Activated T-helper 1 cell treated with anti-CD3 and anti-CD28 coated beads, Interleukin-12 subunit alpha, Interleukin-12 subunit beta, Interleukin-2, Interleukin-4 antibody, amounts not matched to agents 30 ng/mL and 10 ng/mL and 1 ng/mL, durations not matched to agents 14 hours and 24 hours and 36 hours (primary cell): ENCODE measurements at places on chromosomes 7 and 10.

GRCh38 chr7:102064361-102065025, 222.2 kb upstream of the SH2B2 start:
- H3K4me3 ChIP-seq, result no peak overlapping the region
- DNase-seq, result no peak
- no peak overlapping the region for H3K27ac ChIP-seq
- H3K4me1 ChIP-seq, result no peaks in the 10 kb centered on the region
- no peaks in the 10 kb centered on the region for H3K27me3 ChIP-seq

GRCh38 chr7:104096683-104097082, 107.2 kb upstream of the RELN start:
- H3K36me3 ChIP-seq, result no peaks in the 10 kb centered on the region
- H3K27me3 ChIP-seq, result no peaks in the 10 kb centered on the region
- no peak overlapping the region for H3K4me3 ChIP-seq
- DNase-seq, result no peak
- no peak overlapping the region for H3K27ac ChIP-seq
- H3K4me1 ChIP-seq, result no peaks in the 10 kb centered on the region

DNA sequence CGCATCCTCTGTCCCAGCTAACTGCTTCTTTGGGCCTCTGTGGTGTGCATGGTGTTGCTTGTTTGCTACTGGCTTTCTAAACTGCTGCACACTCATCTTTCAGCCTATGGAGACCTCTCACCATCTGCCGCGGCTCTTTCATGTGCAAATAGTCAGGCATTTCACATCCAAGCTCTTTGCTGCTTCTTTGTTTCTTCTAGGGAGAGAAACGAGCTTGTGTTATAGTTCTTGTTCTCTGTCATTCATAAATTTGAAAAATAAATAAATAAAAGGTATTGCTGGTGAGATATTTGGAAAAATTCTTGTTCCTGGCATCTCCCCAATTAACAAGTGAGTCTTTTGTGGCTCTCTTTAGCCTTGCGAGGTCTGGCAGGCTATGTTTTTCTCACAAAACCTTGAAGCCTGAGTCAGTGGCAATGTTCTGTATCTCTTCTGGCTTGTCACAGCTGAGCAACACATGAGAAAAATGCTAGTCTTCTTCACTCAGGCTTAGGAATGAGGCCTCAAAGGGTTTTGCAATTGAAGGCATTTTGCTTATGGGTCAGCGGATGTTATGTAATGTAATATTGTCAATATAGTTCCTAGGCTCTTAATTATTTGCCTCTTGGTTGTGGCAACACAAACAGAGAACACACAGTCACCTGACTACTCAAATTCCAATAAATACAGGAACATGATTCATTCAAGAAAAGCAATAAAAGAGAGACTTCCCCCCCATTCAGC, 274.0 kb downstream of the FRMD4A start:
- H3K4me1 ChIP-seq, result no peaks in the 10 kb centered on the region
- DNase-seq, result no peak
- no peak overlapping the region for H3K4me3 ChIP-seq
- no peaks in the 10 kb centered on the region for H3K27me3 ChIP-seq
- H3K36me3 ChIP-seq, result no peaks in the 10 kb centered on the region
- H3K27ac ChIP-seq, result no peak overlapping the region

DNA sequence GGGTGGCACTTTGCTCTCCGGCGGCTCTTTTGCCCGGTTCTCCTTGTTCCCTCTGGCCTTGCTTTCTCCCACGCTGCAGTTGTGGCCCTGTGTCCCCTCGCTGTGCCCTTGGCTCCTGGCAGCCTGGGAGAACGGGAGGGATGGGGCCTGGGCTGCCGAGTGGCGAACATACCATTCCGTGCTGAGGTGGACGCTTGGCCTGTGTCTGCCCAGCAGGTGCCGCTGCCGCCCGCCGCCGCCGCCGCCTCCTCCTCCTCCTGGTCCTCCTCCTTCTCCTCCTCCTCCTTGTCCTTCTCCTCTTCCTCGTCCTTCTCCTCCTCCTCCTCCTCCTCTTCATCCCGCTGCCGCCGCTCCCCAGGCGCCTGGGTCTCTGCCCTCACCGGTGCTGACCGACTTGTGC, 36.0 kb downstream of the AGAP3 start:
- no peaks in the 10 kb centered on the region for H3K27me3 ChIP-seq
- H3K27ac ChIP-seq, result no peak overlapping the region
- H3K36me3 ChIP-seq, result peaks cover 7% of the 10 kb centered on the region
- H3K4me1 ChIP-seq, result no peaks in the 10 kb centered on the region
- H3K4me3 ChIP-seq, result no peak overlapping the region

- peaks cover 6% of the 10 kb centered on the region for H3K4me1 ChIP-seq
- H3K27me3 ChIP-seq, result peaks cover 46% of the 10 kb centered on the region
- DNase-seq, result no peak
- H3K27ac ChIP-seq, result no peak overlapping the region
- H3K36me3 ChIP-seq, result no peaks in the 10 kb centered on the region
These were observed 39.9 kb downstream of the CYTH3 start for GRCh38 chr7:6232534-6232933.

DNA sequence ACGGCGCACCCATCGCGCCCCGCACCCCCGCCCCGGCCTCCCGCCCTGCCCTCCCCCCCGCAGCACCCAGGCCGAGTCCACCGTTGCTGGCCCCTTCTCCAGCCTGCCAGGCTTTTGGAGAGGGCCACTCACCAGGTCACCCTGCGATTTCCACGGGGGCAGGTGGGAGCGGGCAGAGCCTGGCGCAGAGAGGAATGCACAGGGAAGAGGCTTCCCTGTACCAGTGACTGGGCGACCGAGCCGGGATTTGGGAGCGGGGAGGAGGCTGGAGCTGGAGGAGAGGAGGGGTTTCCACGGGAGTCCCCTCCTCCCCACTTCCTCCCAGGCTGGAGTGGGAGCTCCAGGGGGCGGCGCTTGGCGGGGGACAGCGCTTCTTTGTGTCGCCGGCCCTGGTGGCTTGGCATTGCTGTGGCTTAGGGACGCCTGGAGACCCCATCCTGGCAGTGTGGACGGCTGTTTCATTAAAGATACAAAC, 19.3 kb downstream of the TCAF1 start:
- DNase-seq, result no peak
- no peak overlapping the region for H3K4me3 ChIP-seq
- H3K36me3 ChIP-seq, result peaks cover 6% of the 10 kb centered on the region
- H3K27me3 ChIP-seq, result peaks cover 39% of the 10 kb centered on the region

GRCh38 chr7:55624813-55625212, 52.5 kb upstream of the VOPP1 start:
- no peak for DNase-seq
- no peak overlapping the region for H3K27ac ChIP-seq
- peaks cover 3% of the 10 kb centered on the region for H3K27me3 ChIP-seq
- no peaks in the 10 kb centered on the region for H3K4me1 ChIP-seq
- H3K36me3 ChIP-seq, result no peaks in the 10 kb centered on the region
- H3K4me3 ChIP-seq, result no peak overlapping the region

- no peaks in the 10 kb centered on the region for H3K36me3 ChIP-seq
- H3K27me3 ChIP-seq, result no peaks in the 10 kb centered on the region
- no peaks in the 10 kb centered on the region for H3K4me1 ChIP-seq
- no peak overlapping the region for H3K4me3 ChIP-seq
These were observed 54.5 kb downstream of the MACC1 start for GRCh38 chr7:20162665-20163064.

- no peak for DNase-seq
- H3K27ac ChIP-seq, result peak overlapping the region; percentile 78
- H3K4me3 ChIP-seq, result peak overlapping the region; percentile 61
- peaks cover 84% of the 10 kb centered on the region for H3K27me3 ChIP-seq
- peaks cover 74% of the 10 kb centered on the region for H3K4me1 ChIP-seq
These were observed 9.4 kb upstream of the GATA3 start for GRCh38 chr10:8044908-8045725.

- no peaks in the 10 kb centered on the region for H3K4me1 ChIP-seq
- H3K27ac ChIP-seq, result no peak overlapping the region
- H3K4me3 ChIP-seq, result no peak overlapping the region
- H3K27me3 ChIP-seq, result no peaks in the 10 kb centered on the region
- peaks cover 33% of the 10 kb centered on the region for H3K36me3 ChIP-seq
These were observed 146.0 kb downstream of the CCDC201 start for GRCh38 chr7:45726883-45727282.

DNA sequence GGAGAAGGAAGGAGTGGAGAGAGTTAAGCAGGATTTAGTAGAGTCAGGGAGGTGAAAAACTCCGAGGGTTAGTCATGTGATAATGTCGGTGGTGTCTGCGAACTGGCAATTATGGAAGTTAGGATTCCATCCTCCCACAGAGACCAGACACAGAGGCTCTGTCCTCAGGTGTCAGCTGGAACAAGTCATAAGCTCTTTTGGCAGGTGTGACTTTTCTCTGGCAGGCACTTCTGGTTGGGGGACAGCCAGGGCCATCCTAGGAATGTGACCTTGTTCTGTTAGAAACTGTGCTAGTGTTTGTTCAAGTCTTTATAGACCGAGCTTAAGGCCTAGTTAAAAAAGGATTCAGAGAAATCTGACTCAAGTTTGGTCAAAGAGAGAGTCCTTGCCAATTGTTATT, 371.0 kb downstream of the DPP6 start:
- no peaks in the 10 kb centered on the region for H3K27me3 ChIP-seq
- no peak overlapping the region for H3K27ac ChIP-seq
- H3K4me1 ChIP-seq, result no peaks in the 10 kb centered on the region
- no peaks in the 10 kb centered on the region for H3K36me3 ChIP-seq
- no peak for DNase-seq
- H3K4me3 ChIP-seq, result no peak overlapping the region

- no peak for DNase-seq
These were observed 64.1 kb downstream of the CFAP58 start for GRCh38 chr10:104417637-104418292.

GRCh38 chr7:143363016-143363937, 764 bp upstream of the FAM131B start:
- H3K36me3 ChIP-seq, result no peaks in the 10 kb centered on the region
- no peak overlapping the region for H3K27ac ChIP-seq
- peaks cover 71% of the 10 kb centered on the region for H3K27me3 ChIP-seq

- no peaks in the 10 kb centered on the region for H3K4me1 ChIP-seq
- no peak for DNase-seq
- no peak overlapping the region for H3K27ac ChIP-seq
These were observed 11.7 kb downstream of the PRKAG2 start for GRCh38 chr7:151865070-151865670.

DNA sequence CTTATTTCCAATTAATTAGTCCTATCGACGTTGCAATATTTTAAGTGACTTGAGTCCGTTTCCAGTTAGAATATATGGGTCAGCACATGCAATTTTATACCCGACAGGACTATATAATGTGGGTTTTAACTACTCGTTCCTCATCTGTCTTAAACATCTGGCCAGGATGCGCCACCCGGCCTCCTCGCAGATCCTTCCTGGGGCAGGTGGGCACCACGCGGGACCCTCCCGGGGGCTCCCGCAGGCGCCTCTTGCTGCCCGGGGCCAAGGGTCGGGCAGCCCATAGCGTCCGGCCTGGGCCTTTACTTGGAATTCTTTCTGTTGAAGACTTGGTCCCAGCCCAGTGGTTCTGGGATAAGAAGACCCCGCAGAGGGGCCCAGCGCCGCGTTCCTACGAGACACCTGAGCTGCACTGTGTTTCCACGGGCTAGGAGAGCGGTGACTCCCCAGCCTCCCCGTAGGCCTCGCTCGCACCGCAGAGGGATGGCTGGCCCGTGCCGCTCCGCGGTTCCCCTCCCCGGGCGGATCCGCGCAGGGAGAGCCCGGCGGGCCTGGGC, 10.1 kb upstream of the MNX1 start:
- H3K4me1 ChIP-seq, result peaks cover 14% of the 10 kb centered on the region
- no peak overlapping the region for H3K27ac ChIP-seq
- DNase-seq, result no peak

DNA sequence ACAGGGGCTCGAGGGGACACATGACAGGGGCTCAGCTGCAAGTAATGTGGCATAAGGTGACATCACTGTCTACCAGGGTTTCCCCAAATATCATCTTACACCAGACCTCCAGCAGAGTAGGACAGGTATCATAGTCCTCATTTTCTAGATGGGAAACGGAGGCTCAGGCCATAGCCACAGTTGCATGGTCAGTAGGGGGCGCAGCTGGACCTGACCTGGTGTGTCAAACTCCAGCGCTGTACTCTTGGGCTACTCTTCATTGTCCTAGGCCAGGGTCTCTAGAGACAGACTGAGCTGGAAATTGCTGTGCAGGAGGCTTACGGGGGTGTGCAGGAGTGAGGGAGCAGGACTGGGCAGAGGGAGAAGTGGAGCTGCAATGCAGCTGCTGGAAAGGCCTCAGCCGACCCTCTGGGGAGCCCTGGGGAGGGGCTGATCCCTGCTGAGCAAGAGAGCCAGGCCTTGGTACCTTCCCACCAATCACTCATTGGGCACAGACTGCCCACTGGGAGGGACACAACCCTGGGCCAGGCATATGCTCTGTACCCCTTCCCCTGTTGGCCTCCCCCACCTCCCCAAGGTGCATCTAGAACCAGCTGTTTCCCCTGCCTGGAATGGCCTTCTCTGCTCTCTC, 89.9 kb downstream of the CDH23 start:
- DNase-seq, result no peak
- no peak overlapping the region for H3K27ac ChIP-seq
- H3K4me3 ChIP-seq, result no peak overlapping the region
- no peaks in the 10 kb centered on the region for H3K4me1 ChIP-seq
- H3K36me3 ChIP-seq, result no peaks in the 10 kb centered on the region

DNA sequence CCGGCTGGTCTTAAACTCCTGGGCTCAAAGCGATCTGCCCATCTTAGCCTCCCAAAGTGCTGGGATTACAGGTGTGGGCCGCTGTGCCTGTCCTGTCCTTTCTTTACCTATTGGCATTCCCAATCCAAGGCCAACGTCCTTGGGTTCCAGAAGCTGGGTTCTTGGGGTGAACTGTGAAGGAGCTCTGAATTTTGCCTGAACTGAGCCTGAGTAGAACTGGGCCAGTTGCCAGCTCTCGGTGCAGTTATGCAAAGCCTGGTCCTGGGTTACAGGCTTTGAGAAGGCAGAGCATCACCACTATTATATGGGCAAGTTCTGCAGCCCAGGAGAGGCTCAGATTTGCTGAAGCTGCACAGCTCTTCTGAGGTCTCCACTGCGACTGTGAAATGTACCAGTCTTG, 24.6 kb upstream of the SH2D4B start:
- peaks cover 62% of the 10 kb centered on the region for H3K36me3 ChIP-seq
- no peak overlapping the region for H3K27ac ChIP-seq
- no peaks in the 10 kb centered on the region for H3K27me3 ChIP-seq
- no peak for DNase-seq
- H3K4me1 ChIP-seq, result peaks cover 44% of the 10 kb centered on the region

GRCh38 chr7:96675548-96675947, 34.1 kb downstream of the SEM1 start:
- H3K4me3 ChIP-seq, result no peak overlapping the region
- DNase-seq, result no peak
- H3K36me3 ChIP-seq, result peaks cover 2% of the 10 kb centered on the region
- no peak overlapping the region for H3K27ac ChIP-seq
- peaks cover 4% of the 10 kb centered on the region for H3K4me1 ChIP-seq

- H3K36me3 ChIP-seq, result peaks cover 7% of the 10 kb centered on the region
- no peak for DNase-seq
- peak overlapping the region; percentile 98 for H3K4me3 ChIP-seq
- H3K4me1 ChIP-seq, result peaks cover 58% of the 10 kb centered on the region
- peaks cover 26% of the 10 kb centered on the region for H3K27me3 ChIP-seq
These were observed 1.4 kb downstream of the MXI1 start for GRCh38 chr10:110208614-110209453.

- H3K36me3 ChIP-seq, result no peaks in the 10 kb centered on the region
- no peak overlapping the region for H3K27ac ChIP-seq
- H3K27me3 ChIP-seq, result peaks cover 11% of the 10 kb centered on the region
- no peak for DNase-seq
These were observed 472.0 kb upstream of the AKR1E2 start for GRCh38 chr10:4353964-4354363.

- no peak for DNase-seq
- no peak overlapping the region for H3K4me3 ChIP-seq
- no peak overlapping the region for H3K27ac ChIP-seq
These were observed 30.4 kb downstream of the DDC start for GRCh38 chr7:50534690-50535290.

- H3K4me1 ChIP-seq, result peaks cover 36% of the 10 kb centered on the region
- no peak overlapping the region for H3K27ac ChIP-seq
- no peak overlapping the region for H3K4me3 ChIP-seq
- DNase-seq, result no peak
- no peaks in the 10 kb centered on the region for H3K27me3 ChIP-seq
These were observed 45.7 kb downstream of the CREB3L2 start for GRCh38 chr7:137956183-137956582.
